ENCODE measurements at places on chromosomes 7 and 10.

DNA sequence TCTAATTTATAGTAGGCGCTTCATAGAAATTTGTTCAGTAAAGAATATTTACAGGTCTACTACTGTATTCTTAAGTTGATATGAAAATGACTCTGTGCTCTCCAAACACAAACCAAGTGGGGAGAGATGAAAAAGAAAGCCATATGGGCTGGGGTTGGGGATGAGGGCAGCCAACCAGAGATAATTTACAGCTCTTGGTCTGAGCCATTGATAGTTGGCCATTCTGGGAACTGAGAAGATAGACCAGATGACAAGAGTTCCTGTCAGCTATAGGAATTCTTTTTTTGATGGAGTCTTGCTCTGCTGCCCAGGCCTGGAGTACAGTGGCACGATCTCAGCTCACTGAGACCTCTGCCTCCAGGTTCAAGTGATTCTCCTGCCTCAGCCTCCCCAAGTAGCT lies 57.4 kb downstream of the LAMB4 start:
- DNase-seq, result no peak

- DNase-seq, result peak; percentile 72
Measured at GRCh38 chr7:43954524-43955228, 28.4 kb downstream of the UBE2D4 start.

GRCh38 chr7:2663960-2664359 lies 24.0 kb upstream of the AMZ1 start:
- no peak for DNase-seq

GRCh38 chr10:122931088-122931906 lies 20.9 kb downstream of the FAM24A start:
- no peak for DNase-seq

DNA sequence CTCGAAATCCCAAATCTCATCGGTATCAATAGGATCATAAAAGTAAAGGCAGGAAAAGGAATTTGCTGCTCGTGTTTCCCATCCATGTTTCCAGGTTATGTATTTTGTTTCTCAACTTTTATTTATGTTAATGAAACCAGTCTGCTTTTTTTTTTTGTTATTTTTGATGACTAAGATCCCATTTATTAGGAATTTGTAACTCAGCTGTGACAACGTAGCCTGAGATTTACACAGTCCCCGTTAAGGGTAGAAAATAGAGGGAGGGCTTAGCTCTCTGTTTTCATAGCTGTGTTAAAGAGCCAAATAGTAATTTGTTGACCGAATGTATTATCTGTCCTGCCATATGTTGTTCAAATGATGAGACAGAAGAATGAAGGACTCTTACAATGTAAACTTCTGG lies 164.0 kb downstream of the MGMT start:
- no peak for DNase-seq
